ENCODE measurements at places on chromosomes 6 and 20. TPM values are rescaled to one million over a fixed set of nuclear protein-coding genes. Genes with fewer than 3 reads are reported as not detected.

The ELMO2 gene
- 31.7 TPM for total RNA-seq

The PRL gene
- total RNA-seq = not detected

The MYLK2 gene
- total RNA-seq = 0.32 TPM

The EPHA7 gene
- total RNA-seq = not detected

The KIF25 gene
- not detected for total RNA-seq

DNA sequence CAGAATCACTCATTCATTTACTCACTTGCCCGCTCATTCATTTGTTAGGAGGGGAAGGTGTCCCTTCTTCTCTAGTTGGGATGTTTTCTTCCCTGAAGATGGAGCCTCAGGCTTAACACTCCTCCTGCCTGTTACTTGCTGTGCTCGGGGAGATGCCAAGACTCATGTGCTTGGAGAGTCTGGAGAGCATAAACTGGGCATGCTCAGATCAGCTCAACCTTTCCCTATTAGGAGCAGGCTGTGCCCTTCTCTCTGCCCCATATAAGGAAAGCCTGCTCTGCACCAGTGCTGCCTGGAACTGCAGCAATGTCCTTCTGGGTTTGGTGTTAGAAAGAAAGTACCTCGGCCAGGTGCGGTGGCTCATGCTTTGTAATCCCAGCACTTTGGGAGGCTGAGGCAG, 18.0 kb upstream of the UBE2V1 start:
- no peak for DNase-seq

- DNase-seq = peak; percentile 47
These were observed 44.3 kb downstream of the CPXM1 start for GRCh38 chr20:2756056-2756611.

DNA sequence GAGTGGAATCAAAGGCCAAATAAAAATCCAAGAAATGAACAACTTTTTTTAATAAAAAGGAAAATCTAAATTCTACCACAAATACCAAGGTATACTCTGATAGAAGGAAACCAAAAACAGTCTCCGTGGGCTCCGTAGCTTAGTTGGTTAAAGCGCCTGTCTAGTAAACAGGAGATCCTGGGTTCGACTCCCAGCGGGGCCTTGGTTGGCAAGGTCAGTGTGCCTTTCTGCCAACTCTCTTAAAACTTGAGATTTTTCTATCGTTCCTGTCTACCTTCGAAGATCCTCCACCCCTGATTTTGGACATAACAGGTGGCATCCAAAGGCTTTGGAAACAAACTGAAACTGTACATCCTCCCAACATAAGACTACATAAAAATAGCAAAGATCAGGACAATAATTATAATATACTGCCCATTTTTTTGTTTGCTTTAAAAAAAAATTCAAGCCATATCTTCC, 197.9 kb downstream of the TRIM27 start:
- DNase-seq = no peak

GRCh38 chr20:17520583-17520982, 10.6 kb downstream of the BFSP1 start:
- peak; percentile 41 for DNase-seq

- peak; percentile 32 for DNase-seq
These were observed 117.5 kb downstream of the GMPR start for GRCh38 chr6:16355699-16356446.

- DNase-seq = no peak
These were observed 195.7 kb downstream of the CD83 start for GRCh38 chr6:14313248-14313647.

DNA sequence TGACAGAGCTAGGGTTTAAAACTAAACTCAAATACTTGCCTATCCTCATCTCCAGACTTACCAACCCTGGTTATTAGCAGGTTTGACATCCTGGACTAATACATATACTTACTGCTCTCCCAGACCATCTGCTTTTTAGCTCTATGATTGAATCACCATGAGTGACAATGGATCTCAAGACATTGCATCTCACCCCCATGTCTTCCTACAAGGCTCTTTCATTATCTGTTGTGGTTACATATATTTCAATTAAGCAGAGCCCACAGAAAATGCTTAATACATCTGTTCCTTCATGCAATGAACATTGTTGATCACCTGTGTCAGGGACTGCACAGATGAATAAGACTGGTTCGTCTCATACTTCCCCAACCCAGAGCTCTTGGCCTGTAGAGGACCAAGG, 19.4 kb downstream of the SAMD3 start:
- no peak for DNase-seq

GRCh38 chr6:126661646-126662045, 321.7 kb downstream of the CENPW start:
- DNase-seq = peak; percentile 10

GRCh38 chr6:134474955-134475354, 157.0 kb upstream of the SGK1 start:
- no peak for DNase-seq

DNA sequence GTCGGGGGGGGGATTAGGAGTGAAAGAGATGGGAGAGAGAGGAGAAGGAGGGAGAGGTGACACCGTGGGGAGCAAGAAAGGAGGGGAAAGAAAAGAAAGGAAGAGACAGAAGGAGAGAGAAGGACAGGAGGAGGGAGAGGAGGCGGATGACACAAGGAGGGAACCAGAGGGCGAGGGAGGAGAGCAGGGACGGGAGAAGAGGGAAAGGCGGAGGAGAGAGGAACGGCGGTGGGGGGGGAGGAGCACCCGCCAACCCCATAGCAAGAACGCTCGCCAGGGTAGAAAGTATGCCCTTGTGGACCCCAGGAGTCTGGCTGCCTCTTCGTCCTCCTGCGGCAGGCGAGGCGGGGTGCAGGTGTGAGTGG, 4.5 kb upstream of the INSM1 start:
- DNase-seq = no peak

DNA sequence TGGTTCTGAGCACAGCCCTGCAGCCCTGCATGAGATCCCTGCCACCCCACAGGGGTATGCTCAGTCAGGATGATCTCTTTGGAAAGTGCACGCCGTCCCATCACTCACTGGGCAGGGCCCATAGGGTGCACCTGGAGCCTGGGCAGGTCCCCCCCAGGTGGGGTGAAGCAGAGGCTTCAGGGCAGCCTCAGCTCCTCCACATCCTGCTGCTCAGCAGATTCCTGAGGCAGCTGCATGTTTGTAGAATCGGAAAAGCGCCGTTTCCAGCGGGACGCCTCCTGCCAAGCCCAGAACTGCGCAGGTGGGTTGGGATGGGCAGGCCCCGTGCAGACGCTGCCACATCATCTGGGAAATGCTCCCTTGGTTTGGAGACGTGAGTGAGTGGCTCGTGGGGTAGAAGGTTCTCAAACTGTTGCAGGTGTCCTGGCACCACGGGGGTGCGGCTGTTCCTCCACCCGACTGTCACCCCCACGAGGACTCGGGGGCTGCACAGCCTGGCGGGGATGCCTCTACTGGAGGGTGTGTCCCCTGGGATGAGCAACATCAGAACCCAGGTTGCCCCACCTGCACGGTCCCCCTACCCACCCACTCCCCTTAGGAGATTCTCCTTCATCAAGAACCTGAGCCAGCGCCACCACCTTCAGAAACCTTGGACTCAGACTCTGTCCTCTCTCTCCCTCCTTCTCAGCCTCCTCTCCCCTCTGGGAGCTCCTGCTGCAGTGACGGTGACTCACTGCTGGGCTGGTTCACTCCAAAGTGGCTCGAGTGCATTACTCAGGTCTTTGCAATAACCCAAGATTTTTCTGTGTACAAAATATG, 334.1 kb downstream of the TAF4 start:
- peak; percentile 8 for DNase-seq

DNA sequence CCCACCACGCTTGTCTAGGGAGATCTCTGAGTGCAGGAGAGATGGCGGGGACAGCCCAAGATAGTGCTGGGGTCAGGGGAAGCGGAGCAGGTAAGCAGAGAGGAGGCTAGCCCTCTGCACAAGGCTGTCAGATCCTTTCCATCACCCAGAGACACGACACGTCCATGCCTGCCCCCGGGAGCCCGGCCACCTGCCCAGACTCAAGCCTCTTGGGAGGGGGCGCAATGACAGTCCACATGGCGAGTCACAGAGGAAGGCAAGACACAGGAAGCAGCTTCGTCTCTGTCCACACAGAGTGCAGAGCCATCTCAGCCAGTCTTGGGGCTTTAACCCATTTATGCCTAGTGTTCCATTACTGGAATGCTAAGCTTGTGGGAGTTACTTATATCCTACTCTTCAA, 78.4 kb downstream of the PREX1 start:
- no peak for DNase-seq

GRCh38 chr6:130148181-130148580, 74.6 kb downstream of the SAMD3 start:
- no peak for DNase-seq

DNA sequence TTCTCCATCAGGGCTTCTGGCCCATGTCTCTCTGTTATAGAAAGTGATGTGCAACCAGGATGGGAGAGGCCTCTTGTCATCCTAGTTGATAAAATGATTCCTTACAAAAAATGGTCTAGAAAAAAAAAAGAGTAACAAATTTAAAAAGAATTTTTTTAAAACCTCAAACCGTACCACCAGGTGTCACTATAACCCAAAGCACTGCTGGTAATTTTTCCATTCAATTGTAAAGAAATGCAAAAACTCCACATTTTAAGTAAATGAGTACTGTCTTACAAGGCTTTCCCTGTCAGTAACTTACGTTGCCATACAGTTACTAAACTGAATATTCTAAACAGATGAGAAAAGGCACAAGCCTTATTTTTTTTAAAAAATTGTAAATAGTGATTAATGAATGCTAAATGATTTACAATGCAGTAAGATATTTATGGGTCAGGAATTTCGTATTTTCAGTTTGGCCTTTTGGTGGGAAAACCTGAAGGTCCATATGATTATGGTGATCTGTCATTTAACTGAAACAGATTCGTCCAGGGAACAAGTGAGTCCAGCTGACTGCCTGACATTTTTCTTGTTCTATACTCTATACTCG, 95.4 kb downstream of the OGFRL1 start:
- peak; percentile 56 for DNase-seq

- DNase-seq = no peak
These were observed 95.0 kb upstream of the FAM184A start for GRCh38 chr6:119173249-119174084.

- DNase-seq = peak; percentile 22
These were observed 15.3 kb upstream of the ANGPT4 start for GRCh38 chr20:931401-931800.

DNA sequence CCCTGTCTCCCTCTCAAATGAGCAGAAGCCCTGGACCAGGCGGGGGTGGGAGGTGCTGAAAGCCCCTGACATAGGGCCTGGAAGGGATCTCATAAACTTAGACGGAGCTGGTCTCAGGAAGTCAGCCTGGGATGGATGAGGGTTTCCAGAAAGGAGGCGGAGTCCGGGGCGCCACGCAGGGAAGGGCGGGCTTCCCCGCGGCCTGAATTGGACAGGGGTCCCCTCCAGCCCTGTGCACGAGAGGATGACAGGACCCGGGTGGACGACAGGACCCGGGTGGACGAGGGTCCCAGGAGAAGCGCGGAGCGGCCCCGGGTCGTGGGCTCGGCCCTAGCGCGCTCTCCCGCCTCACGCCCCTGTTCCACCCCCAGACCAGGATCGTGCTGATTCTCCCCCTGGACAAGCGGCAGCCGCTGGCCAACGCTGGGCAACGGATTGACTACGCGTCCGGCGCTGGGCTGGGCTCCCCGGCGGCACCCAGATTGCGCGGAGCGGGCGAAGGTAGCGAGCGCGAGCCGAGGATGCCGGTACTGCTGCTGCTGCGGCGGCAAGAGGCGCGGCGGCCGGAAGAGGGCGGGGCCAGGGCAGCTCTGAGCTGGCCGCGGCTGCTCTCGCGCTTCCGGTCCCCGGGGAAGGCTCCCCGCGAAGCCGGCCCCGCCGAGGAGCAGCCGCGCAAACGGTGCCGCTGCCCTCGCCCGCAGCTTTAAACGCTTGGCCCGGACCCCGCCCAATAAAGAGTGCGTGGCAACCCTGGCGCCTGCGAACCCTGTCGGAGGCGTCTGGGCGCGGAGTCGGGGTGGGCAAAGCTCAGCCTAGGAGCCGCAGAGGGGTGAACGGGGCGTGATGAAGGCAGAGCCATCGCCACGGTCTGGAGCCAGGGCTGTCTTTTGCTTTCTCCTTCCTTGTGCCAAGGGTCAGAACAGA, 1.3 kb downstream of the C20orf144 start:
- DNase-seq = peak; percentile 66

GRCh38 chr20:3414122-3414521, 6.7 kb upstream of the DNAAF9 start:
- DNase-seq = no peak

DNA sequence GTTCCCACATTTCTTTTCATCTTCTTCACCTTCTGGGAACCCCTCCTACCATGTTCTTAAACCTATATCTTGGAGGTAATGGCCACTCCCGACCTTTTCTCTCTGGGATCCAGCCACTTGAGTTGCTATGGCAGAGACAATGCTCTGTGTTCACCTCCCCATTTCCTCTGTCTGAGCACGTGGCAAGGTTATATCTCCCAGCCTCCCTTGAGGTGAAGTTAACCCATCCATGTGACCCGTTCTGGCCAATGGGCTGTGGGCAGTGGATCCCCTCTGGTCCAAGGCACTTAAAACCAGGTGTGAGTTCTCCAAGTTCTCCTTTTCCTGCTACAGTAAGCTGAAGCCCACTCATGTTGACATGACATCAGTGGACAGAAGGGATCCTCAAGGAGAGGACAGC, 261.4 kb downstream of the LRFN2 start:
- no peak for DNase-seq

GRCh38 chr6:158011478-158011920, 29.8 kb downstream of the SYNJ2 start:
- DNase-seq = no peak

GRCh38 chr20:52083627-52084232, 107.8 kb downstream of the ZFP64 start:
- peak; percentile 75 for DNase-seq

DNA sequence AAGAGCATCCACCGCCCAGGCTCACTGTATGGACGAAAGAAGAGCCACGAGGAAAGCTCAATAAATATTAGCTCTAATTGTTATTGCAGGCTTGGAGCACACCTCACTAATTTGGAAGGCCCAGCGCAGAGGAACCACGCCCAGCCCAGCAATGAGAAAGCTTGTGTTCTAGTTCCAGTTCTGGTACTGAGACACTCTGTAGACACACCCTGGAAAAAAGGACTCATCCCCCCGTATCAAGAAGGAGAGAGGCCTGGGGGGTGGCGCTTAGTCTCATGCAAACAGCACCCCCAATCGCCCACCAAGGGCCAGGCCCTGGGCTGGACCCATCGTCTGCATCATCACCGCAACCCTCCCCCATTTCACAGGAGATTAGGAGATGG, 156.9 kb downstream of the BMP7 start:
- DNase-seq = no peak

All from MCF 10A (cell line).